ENCODE measurements at places on chromosomes 2 and 18. TPM values are rescaled to one million over a fixed set of nuclear protein-coding genes. Genes with fewer than 3 reads are reported as not detected.

ABCB11 gene
- total RNA-seq = 0.09 TPM

SCN7A gene
- 3.3 TPM for total RNA-seq

SLC23A3 gene
- 2.8 TPM for total RNA-seq

CXCR1 gene
- total RNA-seq = not detected

FANCL gene
- total RNA-seq = 40.0 TPM

G6PC2 gene
- total RNA-seq = not detected

KLHL41 gene
- 0.42 TPM for total RNA-seq

WNT10A gene
- not detected for total RNA-seq

GAD1 gene
- 0.27 TPM for total RNA-seq

TANC1 gene
- total RNA-seq = 29.8 TPM

CYP26B1 gene
- 31.5 TPM for total RNA-seq

Measured in progenitor cell of endocrine pancreas (in vitro differentiated cells).